ENCODE measurements at places on chromosomes 6 and 20. TPM values are rescaled to one million over a fixed set of nuclear protein-coding genes. Genes with fewer than 3 reads are reported as not detected.

The IPCEF1 gene
- total RNA-seq, result 1.4 TPM

The RBPJL gene
- total RNA-seq, result not detected

- peak; percentile 12 for DNase-seq
Observed at GRCh38 chr20:43691928-43692524, 25.1 kb downstream of the MYBL2 start.

DNA sequence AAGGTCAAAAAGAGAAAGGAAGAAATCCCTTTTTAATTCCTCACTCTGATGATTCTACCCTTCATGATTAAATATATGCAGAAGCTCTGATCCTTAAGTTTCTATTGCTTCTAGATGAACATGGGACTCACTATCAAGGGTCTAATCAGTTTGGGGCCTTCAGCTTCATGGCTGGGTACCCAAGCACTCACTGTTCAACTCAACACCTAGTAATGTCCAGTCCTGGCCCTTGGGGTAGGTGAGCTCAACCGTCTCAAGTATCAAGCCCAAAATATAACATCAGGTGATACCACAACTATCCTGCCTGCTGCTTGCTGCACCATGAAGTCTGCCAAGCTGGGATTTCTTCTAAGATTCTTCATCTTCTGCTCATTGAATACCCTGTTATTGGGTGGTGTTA, at the start of gene SPINT4:
SPINT4 (plus strand) TSS at position 301 of the 400 bp plus-strand sequence; CDS start at position 322, 21 bp downstream.
- DNase-seq, result no peak

GRCh38 chr6:144190593-144190992, 40.3 kb downstream of the STX11 start:
- DNase-seq, result peak; percentile 87

The C6orf52 gene
- 2.7 TPM for total RNA-seq

DNA sequence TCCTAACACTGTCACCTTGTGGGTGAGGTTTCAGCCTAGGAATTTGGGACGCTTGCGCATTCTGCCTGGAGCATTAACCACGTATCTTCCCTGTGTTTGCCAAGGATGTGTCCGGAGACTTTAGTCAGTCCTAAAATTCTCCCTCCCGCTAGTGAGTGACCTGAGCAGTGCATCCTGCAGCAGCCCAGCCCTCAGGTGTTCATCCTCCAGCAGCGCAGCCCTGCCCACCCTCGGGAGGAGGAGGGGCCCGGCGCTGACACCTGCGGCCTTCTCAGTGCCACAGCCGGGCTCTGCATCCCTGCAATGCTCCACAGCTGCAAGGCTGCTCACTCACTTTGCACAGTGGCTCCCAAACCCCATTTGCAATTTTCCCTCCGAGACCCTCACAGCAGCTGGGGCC, 79.5 kb downstream of the ERMARD start:
- no peak for DNase-seq

- no peak for DNase-seq
Observed at GRCh38 chr6:160082627-160083026, 39.0 kb upstream of the SLC22A1 start.

DNA sequence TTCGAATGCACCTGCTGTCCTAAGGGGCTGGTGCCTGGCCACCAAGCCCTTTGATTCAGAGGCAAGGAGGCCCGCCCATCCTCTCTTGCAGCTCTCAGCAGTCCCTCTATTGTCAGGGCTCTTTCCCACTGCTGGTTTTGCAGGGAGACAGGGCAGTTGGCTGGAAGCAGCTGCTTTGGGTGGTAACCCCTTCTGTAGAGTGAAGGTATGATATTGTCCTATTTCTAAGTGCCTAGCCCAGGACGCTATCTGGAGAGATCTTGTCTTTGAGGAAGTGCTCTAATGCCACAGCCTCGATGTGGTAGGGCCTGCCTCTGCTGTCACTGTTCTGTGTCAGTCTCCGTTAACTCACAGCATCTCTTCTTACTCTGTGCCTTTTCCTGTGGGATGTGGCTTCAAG, 5.6 kb downstream of the PLCG1 start:
- DNase-seq, result no peak

GRCh38 chr6:134363323-134364039, 45.6 kb upstream of the SGK1 start:
- DNase-seq, result no peak

The OPRM1 gene
- total RNA-seq, result not detected

The ZNF831 gene
- 0.18 TPM for total RNA-seq

- no peak for DNase-seq
Observed at GRCh38 chr6:84910906-84911607, 146.7 kb upstream of the TBX18 start.

DNA sequence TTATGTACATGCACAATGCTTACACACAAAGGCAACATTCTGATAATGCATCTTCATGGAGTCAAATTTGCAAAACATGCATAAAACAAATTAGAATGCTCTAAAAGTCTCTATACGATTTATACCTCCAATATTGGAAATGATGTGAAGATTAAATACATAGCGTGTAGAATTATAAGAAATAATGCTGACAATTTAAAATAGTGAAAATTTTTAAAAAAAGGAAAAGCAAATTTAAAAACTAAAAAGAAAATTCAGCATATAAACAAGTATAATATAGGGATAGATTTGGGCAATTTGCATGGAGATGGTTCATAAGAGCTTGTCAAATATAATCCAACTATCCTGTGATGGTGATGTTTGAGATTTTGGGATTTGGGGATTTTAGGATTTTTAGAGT, 14.9 kb downstream of the TCF21 start:
- no peak for DNase-seq

The SIRPA gene
- total RNA-seq, result 13.3 TPM

The NMBR gene
- total RNA-seq, result 0.09 TPM

The COL21A1 gene
- 101 TPM for total RNA-seq

DNA sequence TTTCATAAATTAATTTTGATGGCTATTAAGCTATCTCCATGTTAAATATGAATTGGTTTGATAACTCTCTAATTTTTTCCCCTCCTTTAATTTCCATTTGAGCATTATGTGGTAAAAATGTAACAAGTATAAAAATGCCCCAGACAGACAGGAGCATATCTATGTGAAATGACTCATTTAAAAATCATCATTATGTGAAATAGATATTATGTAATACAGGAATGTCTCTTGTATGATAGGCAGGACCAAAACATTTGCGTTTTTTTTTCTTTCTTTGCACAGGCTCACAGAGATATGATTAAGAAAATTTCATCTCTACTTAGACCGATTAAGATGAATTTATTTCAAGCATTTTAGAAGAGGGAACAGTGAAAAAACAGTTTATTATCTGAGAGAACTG, 95.8 kb downstream of the AKAP7 start:
- DNase-seq, result no peak

DNA sequence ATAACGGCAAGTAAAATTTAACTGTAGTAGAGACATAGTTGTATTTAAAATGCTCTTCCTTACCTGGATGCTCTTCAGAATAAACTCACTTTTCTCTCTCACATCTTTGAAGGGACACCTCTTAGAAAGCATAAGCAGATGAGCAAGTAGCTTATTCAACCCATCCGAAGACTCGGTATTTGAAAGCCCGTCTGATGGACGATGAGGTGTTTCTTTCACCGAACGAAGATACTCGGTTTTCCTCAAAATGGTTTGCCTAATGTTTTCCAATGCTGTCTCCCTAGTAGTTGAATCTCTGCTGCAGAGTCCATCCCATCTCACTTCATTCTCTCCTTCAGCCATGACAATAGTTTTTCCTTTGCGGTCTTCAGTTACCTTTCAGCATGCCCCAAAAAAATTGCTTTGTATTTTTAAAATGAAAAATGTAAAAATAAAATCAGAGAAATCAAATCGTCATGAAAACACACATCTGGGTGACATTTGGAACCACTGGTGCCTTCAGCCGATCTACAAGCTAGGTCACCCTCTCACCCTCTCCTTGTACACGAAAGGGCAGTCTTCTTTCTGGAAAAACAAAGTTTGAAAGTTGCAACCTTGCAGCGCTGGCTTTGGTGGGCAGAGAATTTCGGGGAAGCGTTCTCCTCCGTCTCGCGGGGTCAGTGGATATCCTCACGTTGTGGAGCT, 772 bp downstream of the SESN1 start:
- peak; percentile 53 for DNase-seq

DNA sequence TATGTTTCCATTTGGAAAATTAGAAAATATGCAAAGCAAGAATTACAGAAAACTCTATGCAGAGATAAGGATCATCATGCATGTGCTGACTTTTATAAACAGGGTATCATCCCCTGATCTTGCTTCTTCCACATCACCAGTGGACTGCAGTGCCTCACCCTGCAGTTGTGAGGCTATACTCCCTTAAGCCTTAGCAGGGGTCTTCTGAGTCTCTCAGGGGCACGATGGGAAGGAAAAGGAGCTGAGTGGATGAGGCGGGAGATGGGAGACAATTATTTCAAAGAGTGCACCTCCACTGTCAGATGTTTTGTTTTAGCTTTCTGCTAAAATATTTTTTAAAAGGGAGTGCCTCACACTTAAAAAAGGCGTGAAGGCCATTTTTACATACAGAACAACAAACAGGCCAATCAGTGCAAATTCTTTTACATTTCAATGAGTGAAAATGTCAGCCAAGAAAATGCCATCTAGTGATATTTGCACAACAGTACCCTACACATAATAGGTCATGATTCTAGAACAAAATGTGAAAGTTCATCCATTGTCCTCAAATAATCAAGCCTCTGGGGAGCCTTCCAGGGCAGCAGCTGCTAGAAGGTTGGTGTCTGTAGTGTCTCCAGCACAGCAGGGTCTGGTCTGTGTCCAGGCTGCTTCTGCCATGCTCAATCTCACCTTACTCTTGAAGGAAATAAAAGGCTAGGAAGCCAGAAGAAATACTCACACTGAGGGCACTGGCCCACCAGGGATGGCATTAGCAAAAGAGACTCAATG, 13.2 kb upstream of the SERPINB9 start:
- no peak for DNase-seq

- no peak for DNase-seq
Observed at GRCh38 chr20:10719740-10720385, 46.1 kb upstream of the JAG1 start.

GRCh38 chr20:37987602-37988290, 45.5 kb downstream of the TTI1 start:
- peak; percentile 44 for DNase-seq

- peak; percentile 48 for DNase-seq
Observed at GRCh38 chr6:148441454-148441911, 98.8 kb downstream of the SASH1 start.

DNA sequence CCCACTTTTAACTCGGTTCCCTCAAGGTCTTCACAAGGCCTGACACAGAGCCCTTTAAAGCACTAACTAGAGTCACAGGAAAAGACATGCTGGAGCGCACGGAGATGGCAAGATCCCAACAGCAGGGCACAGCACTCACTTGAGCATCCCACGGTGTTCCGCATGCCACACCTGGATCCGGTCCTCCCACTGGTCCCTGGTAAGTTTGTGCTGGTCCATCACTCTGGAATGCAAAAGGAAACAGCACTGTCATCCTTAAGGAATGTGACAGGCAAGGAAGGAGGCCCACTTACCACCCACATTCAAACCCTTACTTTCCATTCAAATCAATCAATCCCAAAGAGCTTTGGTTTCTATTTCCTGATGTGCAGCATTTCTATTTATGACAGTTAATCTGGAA, 34.7 kb downstream of the EZR start:
- no peak for DNase-seq

GRCh38 chr20:24529369-24529719, 59.9 kb downstream of the SYNDIG1 start:
- no peak for DNase-seq

DNA sequence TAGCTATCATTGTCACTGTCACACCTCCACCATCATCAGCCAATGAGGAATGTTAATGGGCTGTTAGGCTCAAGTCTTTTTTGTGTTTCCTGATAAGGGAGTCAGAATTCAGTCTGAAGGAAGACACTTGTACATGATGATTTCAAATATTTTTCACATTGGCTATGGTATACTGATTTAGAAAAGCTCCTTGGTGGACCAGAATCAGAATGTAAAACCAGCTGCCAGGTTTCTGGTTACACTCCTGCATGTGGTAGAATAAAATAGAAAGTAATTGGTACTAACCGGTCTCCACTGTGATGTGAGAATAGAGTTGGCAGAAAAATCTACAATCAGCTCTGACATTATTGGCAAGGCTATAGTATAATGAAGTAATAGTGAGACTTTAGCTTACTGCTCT, 10.7 kb downstream of the COL9A1 start:
- DNase-seq, result peak; percentile 32

- peak; percentile 74 for DNase-seq
Observed at GRCh38 chr6:53492860-53493634, 51.9 kb downstream of the GCLC start.

DNA sequence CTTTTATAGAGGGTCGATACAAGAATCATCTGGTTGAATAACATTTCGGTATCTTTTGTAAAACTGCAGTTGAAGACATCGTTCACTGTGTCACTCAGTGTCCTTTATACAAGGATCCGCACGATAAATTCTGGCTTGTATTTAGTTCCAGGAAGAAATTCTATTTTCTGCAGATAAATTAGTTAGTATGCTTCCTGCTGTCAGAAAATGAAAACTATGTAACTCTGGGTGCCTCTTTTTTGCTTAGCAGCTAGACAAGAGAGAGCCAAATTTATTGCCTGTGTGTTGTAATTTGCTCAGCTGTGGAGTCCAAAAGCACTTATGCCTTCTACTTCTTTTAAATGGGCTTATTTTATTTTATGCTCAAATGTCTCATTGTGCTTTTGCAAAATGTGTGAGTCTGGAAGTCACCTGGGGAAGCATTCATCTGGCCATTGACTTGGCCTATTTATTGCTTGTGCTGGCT, 56.5 kb upstream of the KCNK16 start:
- DNase-seq, result no peak

The FOXP4 gene
- total RNA-seq, result 3.0 TPM

The CLVS2 gene
- total RNA-seq, result 0.53 TPM

- DNase-seq, result no peak
Observed at GRCh38 chr6:6604566-6604965, 16.0 kb downstream of the LY86 start.

DNA sequence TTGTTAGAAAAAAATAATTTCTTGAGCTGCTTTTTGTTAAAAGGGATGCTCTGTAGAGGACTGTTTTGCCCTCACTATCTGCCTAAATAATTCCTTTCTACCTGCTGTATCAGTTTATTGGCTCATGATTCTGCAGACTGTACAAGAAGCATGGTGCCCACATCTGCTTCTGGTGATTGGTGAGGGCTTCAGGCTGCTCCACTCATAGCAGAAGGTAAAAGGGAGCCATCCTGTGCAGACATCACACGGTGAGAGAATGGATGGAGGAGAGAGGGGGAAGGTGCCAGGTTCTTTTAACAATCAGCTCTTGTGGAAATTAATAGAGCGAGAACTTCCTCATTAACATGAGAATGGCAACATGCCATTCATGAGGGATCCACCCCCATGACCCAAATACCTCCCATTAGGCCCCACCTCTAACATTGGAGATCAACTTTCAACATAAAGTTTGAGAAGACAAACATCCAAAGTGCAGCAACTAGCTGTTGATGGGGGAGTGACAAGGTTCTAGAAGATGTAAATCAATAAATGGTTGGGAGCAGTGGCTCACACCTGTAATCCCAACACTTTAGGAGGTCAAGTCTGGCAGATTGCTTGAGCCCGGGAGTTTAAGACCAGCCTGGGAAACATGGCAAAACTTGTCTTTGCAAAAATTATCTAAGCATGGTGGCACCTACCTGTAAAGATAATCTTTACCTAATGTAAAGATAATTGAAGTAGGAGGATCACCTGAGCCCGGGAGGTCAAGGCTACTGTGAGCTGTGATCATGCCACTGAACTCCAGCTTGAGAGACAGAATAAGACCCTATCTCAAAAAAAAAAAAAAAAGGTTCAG, 15.7 kb upstream of the AHCY start:
- no peak for DNase-seq

Data from muscle of leg (tissue), 16 donors.